SJCRH30 (cell line): ENCODE measurements at places on chromosomes 4 and X.

- DNase-seq = peak; percentile 1
These were observed 1637.3 kb upstream of the PABPC4L start for GRCh38 chr4:135838889-135839288.

GRCh38 chr4:125420526-125420925 is 105.8 kb downstream of the FAT4 start:
- no peak for DNase-seq

DNA sequence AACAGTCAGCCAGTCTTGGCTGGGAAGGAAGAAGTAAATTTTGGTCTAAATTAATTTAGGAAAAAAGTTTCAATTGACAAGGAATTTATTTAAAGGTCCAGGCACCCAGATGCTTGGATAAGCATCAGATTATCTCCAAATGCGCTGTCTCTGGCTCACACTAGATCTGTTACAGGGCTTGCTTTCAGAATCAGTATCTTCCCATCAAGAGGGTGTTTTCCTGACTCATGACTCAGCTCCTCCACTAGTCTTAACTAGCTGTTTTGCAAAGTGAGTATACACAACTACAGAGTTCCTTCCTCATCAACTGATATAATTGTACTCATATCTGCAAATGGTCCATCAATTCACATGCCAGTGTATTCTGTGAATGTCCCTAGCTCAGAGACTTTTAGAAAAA is 482.1 kb upstream of the CPEB2 start:
- no peak for DNase-seq

DNA sequence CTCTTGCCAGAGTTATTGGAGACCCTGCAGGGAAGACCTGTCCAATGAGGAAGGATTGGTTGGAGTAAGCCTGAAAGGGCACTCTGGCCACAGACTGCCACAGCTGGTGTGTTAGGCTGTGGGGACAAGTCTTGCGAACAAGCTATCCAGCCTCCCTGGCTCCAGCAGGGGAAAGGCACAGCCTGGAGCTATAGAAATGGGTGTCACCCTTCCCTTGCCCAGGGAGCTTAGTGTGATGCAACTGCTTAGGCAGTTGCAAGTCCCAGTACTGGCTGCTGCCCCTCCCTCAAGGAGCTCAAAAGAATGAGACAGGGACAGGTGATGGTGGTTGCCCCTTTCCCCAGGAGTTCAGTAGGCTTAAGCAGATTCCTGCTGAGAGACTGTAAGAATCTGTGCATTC is 165.7 kb upstream of the CT83 start:
- peak; percentile 5 for DNase-seq

DNA sequence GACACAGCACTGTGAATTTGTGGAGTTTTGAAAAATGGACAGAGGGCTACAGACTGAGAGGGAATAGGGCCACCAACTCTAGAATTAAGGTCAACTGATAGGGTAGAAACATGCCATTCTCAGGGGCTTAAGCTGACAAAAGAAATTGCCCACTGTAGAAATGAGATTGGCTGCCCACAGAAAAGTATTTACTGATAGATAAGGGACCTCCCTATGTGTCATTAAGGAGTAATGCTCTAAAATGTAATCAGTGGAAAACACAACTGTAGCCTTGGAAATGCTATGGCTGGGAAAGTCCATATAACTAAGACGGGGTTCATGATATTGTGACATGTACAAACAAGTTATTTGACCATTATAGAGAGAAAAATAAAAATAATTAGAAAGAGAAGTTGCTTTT is 4.6 kb downstream of the RTL9 start:
- DNase-seq = no peak
